Suppressor macrophage treated with lipopolysaccharide for 1 hour (primary cell): ENCODE measurements at places on chromosomes 7 and 10.
A peak's percentile ranks its signal among the peaks of the same experiment; 100 is the strongest.

- no peak for DNase-seq
Observed at GRCh38 chr7:50835156-50835555, 52.5 kb upstream of the GRB10 start.

GRCh38 chr7:151249034-151249731 lies 689 bp upstream of the SMARCD3 start:
- peak; percentile 79 for DNase-seq

- DNase-seq: no peak
Observed at GRCh38 chr7:43148161-43148731, 35.8 kb downstream of the HECW1 start.

DNA sequence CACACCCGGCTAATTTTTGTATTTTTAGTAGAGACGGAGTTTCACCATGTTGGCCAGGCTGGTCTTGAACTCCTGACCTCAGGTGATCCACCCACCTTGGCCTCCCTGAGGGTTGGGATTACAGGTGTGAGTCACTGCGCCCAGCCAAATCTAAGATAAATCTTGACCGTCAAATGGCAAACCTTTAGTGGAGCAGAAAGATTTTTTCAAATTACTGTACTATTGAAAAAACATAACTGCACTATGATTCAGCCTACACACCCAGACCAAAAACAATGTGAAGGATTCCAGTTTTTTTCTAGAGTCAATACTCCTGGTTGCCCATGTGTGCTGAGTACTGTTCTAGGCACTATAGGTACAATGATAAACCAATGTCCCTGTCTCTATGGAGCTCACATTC lies 33.9 kb upstream of the SVIL start:
- DNase-seq: no peak

DNA sequence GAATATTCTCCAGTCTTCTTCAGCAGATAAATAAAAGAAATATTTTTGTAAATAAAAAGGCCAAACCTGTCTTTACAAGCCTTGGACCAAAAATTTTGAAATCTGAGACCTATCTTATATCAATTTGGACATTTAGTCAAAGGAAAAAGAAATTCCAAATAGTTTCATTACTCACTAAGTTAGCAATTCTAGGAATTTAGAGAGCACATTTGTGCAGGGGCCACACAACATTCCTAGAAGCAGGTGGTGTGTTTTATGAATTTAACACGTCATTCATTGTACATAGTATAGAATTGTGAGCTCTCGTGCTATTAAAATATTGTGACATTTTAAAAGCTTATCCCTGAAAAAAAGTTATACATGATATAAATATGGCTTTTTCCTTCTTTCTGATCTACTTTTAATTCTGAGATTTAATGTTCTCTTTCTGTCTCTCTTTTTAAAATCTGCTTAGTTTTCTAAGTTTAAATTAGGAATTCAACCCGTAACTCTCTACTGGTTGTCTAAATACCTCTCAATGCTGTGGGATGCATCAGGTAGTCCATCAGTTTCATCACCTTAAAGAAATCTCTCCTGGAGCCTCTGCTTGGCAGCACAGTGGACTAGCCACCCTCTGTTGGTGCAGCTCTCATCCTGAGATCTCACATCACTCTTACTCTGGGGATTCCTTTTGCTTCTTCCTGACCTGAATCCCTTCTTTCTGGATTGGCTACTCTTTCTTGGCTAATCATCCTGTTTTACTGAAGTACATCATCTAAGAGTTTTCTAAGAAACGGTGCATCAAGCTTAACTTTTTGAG lies 124.5 kb downstream of the SEMA3E start:
- no peak for DNase-seq

DNA sequence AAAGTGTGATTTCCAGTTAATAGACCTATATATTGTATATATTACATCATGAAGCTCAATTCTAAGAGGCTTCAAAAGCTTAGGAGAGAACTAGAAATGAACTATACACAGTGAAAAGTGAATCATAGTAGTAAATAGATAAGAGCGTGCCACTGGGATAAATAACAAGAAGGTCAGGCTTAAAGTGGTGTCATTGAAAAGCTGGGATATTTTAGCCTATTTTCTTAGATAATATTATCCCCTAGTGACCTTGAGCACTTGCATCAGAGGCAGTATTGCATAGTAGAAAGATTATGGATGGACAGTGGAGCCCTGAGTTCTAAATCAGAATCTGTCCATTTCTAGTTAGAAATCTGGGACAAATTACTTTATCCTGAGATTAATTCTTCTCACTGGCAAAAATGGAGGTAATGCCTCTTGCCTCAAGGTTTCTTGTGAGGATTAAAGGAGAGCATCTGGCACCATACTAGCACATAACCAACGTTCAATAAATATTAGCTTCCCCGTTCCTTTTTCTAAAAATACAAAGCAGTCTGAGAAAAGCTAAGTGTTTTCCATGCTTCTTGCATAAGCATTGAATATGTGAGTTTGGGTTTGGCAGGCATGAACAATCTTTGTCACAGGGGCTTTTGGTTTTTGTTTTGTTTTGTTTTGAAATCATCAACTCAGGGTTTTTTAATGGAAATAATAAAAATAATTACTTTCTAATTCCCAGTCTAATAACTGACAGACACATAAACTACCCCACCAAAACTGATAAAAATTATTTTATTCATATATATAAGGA lies 27.3 kb upstream of the MACC1 start:
- DNase-seq: no peak

GRCh38 chr7:158958618-158959017 lies 102.3 kb downstream of the DYNC2I1 start:
- DNase-seq: no peak

DNA sequence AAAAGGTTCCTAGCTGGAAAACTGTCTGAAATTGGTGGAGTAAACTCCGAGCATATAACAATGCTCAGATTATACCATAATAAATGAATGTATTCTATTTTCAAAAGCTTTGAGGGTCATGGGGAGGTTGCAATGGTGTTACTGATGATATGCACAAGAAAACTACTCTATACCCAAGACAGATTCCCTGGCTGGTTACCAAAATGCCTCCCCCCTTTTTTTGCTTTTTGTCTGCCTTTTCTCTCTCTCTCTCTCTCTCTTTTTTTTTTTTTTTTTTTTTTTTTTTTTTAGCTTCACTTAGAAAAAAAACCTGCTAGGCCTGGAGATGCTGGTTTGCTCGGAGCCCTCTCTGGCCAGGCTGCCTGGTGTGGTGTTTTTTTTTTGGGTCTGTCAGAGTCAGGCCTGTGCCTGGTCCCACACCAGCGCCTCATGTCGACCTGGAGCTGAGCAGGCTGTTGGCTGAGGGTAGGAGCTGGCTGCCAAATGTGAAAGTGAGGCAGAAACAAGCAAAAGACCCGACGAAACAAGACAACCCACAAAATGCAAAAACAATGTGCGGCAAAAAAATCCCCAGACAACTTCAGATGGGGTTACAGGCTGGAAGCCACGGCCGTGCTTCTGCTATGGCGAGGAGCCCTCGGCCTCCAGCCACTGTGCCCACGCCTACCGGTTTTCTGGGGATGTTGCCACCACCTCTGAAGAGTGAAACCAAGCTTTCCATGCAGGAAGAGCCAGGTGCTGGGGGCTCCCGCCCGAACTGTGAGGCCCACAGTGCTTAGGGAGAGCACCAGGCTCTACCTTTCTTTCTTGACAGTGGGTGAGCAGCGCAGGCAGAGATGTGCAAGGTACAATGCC lies 59.9 kb upstream of the EFCAB10 start:
- DNase-seq: no peak

DNA sequence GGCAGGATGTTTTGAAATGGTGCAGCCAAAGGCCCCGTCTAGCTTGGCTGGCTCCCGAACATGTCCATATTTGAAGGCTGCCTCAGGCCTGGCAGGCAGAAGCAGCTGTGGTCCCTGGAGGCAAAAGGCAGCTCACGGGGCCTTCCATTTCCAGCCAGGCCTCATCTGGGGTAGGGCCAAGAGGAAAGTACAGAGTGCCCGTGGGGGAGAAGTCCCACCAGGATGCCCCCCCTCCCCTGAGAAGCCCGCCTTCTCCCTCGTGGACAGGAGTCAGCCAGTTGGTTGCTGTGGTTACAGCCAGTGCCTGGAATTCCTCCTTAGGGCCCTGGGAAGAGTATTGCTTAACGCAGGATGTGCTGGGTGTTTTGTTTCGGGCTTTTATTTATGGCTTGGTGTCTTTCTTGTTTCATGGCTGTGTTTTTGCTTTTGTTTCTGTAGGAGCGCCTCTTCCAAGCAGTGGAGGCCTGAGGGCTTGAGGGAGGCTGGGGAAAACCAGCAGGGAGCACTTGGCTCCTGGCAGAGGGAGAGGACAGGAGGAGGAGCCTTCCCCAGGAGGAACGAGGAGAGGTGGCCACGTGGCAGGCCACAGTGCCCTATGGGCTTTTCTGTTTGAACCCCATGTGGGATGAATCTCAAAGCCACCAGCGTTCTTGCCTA lies 45.4 kb downstream of the CHST3 start:
- no peak for DNase-seq

GRCh38 chr10:34252111-34252510 lies 563.0 kb downstream of the PARD3 start:
- DNase-seq: no peak

GRCh38 chr10:131758062-131758938 lies 142.5 kb upstream of the PPP2R2D start:
- no peak for DNase-seq

- DNase-seq: no peak
Observed at GRCh38 chr7:26633557-26633956, 230.8 kb downstream of the SKAP2 start.

DNA sequence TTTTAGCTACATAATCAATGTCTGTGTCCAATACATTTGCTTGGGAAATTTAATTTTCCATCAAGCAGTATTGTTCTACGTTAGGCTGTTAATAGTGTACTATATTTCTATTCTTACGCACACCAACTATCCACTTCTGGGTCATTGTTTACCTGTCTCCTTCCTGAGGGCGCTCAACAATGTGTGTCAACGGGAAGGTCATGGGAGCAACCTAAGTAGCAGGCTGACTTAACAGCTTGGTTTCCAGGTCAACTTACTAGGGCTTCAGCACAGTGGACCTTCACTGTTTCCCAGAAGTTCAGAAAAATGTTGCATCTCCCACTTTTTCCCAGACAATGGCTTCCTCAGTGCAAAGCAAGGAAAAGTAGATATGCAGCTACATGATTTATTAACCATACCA lies 13.7 kb downstream of the THSD7A start:
- no peak for DNase-seq

DNA sequence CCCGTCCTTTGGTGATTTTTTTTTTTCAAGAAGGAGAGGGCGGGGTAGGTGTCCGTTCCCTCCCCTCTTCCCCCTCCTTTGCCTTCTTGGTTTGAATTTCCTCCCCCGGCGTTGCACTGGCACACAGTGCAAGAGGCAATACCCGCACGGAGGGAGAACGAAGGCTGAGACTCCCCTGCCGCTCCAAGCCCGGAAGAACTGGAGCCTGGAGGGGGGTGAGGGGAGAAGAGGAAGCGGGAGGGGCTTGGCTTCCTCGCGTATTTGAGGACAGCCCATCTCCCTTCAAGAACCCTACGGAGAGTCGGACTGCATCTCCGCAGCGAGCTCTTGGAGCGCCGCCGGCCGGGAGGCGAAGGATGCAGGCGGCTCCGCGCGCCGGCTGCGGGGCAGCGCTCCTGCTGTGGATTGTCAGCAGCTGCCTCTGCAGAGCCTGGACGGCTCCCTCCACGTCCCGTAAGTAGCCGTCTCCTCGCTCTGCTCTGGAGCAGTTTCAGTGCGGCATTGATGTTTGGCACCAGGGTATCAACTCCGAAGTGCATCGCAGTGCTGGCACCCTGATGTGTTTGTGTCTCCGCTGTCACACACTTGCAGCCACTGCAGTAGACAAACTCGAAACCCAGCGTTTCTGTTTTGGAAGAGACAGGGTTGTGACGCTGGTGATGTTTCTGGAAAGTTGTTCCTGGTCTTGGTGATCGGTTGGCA lies at the start of gene CNTNAP2:
Gene CNTNAP2, plus strand, starts transcription at position 281 of the 702 bp plus-strand sequence. Its CDS starts 76 bp downstream, at position 357.
- DNase-seq: no peak

DNA sequence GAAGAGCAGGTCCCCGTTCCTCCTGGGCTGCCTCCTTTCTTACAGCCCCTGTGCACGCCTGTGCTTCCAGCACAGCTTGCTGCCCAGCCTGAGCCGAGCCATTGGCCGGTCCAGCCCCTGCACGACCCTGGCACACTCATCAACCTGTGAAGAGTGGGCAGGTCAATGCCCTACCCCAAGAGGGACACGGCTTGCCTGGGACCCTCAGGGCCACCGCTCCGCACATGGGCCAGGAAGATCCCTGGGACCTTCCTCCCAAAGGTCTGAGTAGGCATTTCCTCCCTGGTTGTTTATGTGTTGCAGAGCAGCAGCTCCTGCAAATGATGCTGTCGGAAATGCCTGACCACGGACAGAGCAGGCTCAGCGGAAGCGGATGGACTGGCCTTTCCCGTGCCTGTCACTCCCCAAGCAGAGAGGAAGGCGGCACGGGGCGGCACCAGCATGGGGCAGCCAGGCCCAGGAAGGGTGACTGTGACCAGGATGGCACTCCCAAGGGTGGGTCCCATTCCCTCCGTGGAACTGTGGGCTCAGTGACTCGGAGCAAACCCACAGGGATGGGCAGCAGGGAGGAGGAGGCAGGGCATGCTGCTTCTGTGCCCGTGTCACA lies 252.5 kb downstream of the TNS3 start:
- no peak for DNase-seq

GRCh38 chr7:103343758-103344452 lies 662 bp downstream of the DNAJC2 start:
- peak; percentile 55 for DNase-seq

GRCh38 chr7:86790383-86790782 lies 146.7 kb downstream of the GRM3 start:
- DNase-seq: no peak

DNA sequence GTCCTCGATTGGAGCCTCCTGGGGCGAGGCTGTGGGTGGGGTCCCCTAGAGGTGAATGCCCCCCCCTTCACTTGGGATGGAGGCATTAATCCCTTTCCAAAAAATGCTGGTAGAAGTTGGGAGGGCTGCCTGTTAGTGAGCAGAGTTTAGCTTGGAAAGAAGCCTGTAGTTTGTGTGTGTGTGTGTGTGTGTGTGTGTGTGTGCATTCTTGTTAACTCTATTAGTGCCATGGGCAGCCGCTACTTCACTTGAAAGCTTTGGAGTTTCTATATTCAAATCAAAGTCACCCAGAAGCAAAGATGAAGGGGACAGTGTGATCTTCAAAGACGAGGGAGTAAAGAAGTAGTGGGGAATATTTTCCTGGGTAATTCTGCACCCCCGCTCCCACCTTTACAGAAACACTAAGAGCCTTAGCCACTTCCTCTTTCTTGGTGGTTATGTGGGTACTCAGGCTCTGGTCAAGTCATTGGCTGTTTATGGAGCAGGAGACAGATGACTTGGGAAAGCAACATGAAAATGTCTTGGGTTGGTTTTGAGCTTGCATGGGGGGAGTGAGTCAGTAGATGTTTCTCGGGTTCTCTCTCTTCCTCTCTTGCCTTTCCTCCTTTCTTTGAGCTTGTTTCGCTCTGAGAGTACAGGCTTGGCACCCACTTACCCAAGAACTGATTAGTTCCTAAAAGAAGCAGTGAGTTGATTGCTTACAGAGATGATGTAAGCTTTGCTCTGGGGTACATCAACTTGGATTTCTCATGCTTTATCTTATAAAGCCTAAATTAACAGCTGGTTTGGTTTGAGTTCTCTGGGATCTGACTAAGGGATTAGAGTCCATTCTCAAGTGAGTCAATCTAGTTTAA lies 35.9 kb downstream of the TCF7L2 start:
- peak; percentile 70 for DNase-seq
